ENCODE measurements at places on chromosomes 2 and 18. TPM values are rescaled to one million over a fixed set of nuclear protein-coding genes. Genes with fewer than 3 reads are reported as not detected.

The OTOS gene
- not detected for total RNA-seq

- DNase-seq = no peak
These were observed 214.4 kb upstream of the LRATD1 start for GRCh38 chr2:14418115-14418514.

GRCh38 chr2:64325852-64326577, 127.9 kb upstream of the LGALSL start:
- no peak for DNase-seq

DNA sequence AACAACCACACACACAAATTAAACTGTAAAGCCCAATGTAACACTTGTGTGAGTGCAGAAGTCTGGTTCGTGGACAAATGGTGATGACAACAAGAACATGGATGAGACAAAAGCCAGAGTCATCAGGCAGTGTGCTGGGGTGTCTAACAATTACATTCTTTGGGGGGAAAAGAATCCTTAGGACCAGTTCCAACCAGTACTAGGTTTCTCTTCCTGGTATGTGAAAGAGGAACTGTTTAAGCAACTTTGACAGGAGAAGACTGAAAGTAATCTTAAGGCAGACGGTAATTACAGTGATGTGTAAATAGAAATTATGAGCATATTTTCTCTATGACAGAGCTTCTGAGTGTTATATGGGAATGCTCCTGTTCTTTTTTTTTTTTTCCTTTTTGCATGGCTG, 133.4 kb downstream of the AFF3 start:
- no peak for DNase-seq

DNA sequence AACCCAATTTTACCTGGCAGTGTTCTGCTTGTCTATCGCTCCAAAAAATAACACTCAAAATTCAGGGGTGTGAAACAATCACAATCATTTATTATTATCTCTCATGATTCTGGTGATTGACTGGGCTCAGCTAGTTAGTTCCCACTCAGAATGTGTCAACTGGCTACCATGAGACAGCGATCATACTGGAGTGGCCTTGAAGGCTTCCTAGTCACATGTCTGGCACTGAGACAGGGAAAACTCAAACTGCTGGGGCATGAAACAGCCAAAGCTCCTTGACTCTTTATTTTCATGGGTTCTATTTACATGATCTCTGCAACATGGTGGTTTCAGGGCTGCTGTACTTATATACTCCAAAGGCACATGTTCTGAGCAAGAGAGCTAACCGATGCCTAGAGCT, 6.2 kb upstream of the ANXA4 start:
- no peak for DNase-seq

GRCh38 chr2:199911877-199912161, 726 bp downstream of the C2orf69 start:
- DNase-seq = no peak

DNA sequence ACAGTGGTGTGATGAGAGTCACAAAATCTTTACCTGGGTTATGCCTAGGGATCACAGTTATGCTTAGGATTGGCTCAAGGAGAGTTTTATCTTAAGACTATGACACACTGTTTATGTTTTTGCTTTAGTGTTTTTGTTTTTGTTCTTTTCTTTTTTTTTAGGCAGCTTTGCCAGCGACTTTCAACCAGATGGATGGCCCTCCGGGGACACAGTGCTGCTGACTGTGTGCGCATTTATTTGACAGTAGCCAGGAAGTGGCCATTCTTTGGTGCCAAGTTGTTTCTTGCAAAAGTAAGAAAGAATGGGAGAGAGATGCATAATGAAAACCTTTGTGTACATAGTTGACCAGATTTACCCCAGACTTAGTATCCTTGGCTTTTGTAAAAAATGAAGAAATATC, 15.1 kb upstream of the DYNC2LI1 start:
- no peak for DNase-seq
